Activated CD4-positive, alpha-beta T cell treated with anti-CD3 and anti-CD28 coated beads, Interleukin-2, amount 50 U/mL, for 4 hours (primary cell): ENCODE measurements at places on chromosomes 4 and X.

DNA sequence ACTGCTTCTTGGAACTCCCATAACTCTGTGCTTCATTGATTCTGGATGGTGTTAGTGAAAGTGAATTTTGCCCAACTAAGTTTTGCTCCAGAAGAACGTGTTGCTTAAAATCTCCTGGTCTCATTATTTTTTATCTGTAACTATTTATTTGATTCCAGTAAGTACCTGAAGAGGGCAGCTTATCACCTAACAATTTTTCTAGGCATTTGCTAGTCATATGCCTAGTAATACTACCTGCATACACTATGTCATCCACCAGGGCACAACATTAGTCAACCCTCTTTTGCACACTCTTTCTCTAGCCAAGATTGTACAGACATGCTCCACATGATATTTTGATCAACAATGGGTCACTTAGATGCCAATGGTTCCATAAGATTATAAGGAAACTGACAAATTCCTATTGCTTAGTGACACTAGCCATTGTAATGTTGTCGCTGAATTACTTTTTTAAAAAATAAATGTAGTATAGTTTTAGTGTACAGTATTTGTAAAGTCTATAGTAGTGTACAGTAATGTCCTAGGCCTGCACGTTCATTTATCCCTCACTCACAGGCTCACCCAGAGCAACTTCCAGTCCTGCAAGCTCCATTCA, 499.9 kb upstream of the AADAT start:
- no peak for DNase-seq

GRCh38 chr4:182620111-182620980, 296.8 kb downstream of the DCTD start:
- no peak for DNase-seq

DNA sequence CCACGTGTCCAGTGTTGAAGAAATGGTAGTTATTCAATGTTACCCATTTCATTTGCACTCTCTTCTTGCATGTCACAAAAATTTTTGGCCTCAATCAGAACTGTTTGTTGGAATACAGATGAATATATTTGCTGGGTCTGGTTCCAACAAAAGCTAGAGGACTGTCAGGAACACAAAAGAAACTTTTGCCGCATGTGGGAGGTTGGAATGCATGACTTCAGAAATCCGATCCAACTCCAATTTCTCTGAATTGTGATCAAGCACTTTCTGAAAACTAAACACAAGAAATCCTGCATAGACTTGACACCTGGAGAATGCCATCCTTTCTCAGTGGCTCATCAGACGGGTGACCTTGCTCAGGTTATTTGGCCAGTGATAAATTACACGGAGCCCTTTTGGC, 15.4 kb downstream of the SETD7 start:
- DNase-seq = no peak

- no peak for DNase-seq
These were observed 72.4 kb upstream of the ANXA10 start for GRCh38 chr4:168019921-168020320.

- DNase-seq = no peak
These were observed 668.1 kb downstream of the RAPGEF2 start for GRCh38 chr4:159770969-159771368.

DNA sequence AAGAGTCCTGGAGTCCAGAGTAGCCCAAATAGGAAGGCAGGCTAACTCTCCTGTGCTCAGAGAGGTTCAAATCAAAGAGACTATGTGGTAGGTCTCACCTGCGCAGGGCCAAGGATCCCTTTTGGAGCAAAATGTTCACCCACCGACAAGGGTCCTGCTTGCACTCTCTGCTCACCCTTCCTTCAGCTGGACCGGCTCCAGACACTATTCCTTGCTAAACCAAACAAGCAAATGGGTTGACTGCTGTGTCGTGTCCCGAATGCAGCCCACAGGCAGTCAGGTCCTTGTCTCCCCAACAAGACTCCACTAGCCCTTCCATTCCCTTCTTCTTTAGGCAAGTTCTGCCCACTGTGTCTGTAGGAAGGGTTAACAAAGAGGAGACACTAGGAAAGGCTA, 760 bp downstream of the TRMT2B start:
- DNase-seq = no peak

DNA sequence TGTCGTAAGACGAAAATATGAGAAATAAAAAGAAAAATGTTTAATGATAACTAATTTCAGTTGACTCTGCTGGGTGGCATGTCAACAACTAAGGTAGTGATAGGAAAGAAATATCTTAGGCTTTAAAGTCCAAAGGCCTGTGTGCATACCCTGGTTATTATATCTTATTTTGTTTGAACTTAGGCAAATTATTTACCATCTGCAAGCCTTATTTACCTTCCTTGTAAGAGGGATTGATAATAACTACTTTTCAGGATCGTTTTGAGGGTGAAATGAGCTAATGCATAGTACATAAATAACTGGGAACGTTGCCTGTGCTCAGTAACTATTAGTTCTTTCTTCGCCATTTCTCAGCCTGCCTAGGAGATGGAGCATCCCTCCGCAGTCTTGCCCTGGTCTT, 41.6 kb upstream of the TAB3 start:
- no peak for DNase-seq

- no peak for DNase-seq
These were observed 502.7 kb upstream of the SMIM31 start for GRCh38 chr4:164251257-164251656.

DNA sequence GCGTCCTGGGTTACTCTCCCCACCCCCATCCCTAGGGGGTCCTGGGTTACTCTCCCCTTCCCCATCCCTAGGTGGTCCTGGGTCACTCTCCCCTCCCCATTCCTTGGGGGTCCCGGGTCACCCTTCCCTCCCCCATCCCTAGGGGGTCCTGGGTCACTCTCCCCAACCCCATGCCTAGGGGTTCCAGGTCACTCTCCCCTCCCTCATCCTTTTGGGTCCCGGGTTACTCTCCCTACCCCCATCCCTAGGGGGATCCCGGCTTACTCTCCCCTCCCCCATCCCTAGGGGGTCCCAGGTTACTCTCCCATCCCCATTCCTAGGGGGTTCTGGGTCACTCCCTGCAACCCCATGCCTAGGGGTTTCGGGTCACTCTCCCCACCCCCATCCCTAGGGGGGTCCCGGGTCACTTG, 1.5 kb downstream of the ASMTL start:
- no peak for DNase-seq

GRCh38 chrX:149938881-149939654, 777 bp upstream of the EOLA2 start:
- peak; percentile 88 for DNase-seq

- no peak for DNase-seq
These were observed 33.9 kb upstream of the SLC7A11 start for GRCh38 chr4:138275963-138276621.

DNA sequence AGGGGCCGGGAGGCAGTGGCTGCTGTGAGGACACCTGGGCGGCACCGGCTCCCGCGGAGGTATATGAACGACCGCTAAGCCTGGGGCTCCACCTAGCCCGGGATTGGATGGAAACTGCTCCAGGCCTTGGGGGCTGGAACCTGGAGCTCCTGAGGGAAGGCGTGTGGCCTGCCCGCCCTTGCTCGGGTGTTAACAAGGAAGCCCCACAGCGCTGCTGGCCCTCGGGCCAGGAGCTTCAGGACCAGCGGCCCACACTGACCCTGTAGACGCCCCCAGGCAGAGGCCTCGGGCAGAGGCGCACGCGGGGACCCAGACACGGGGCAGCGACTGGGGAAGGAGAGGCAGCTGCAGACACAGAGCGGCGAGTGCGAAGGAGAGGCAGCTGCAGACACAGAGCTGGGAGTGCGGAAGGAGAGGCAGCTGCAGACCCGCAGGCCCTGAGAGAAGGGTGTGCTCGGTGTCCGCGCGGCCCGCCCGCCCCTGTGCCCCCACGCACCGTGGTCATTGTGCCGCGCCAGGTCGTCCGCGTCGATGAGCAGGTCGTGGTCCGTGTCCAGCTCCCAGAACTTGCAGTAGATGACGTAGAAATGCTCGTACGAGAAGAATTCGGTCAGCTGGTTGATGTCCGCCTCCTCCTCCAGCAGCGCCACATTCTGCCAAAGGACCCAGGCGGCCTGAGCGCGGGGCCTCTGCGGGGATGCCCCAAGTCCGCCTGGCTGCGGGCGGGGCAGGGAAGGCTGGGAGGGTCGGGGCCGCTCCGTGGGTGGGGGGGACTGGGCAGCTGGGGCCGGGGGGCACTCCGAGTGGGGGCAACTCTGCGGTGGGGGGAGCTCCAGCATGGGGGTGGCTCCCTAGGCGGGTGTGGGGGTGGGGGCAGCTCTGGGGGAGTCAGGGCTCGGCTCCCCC, 26.7 kb upstream of the GTPBP6 start:
- DNase-seq = no peak

DNA sequence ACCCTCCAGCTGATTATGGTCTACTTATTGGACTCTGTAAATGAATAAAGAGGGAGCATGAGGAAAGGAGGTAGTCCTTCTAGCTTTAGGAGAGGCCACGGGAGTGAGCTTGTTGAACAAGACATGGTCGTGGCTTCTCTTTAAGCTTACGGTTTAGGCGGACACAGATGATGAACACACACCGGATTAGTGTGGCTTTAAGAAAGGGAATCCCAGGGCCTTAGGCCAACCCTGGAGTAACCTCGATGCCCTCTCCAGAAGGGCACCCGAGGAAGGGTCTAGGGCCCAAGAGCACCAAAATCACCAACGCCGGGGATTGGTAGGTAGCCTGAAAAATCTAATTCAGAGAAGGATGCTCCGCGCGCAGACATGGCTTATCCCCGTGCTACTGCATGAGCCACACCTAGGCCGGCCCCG, 39.4 kb downstream of the ERVMER34-1 start:
- DNase-seq = no peak

GRCh38 chr4:170675568-170676262, 586.0 kb upstream of the AADAT start:
- DNase-seq = no peak

- DNase-seq = no peak
These were observed 5.7 kb downstream of the NSG1 start for GRCh38 chr4:4392501-4393183.

DNA sequence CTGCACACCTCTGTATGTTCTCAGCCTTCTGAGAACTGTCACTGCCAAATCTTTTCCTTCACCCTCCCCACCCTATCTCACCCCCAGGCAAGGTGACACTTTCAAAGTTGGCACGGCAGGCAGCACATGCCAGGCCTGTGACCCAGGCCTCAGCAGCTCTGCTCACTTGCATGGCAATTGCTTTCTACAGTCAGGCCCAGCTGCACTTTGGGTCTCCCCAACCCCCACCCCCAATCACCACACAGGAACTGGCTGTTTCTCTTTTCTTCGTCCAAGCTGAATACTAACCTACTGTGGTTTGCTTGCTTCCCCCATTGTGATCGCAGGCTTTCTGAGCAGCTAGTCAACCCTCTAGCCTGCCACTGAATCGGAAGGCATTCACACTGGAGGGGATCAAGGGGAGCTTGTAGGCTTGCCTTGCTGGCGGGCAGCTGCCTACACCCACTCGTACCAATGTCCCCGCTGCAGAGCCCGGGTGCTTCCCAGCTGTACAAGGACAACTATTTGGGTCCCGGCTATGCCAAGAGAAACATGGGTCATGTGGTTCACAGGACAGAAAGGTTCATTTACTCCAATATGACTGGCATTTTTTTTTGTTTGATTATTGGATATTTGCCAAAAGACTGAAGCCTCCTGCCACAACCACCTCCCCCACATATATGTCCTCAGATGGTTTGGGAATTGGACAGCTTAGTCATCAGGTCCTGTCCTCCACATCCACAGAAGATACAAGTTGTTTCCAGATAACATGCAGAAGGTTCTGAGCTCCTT, 28.1 kb downstream of the SLC25A43 start:
- DNase-seq = no peak

DNA sequence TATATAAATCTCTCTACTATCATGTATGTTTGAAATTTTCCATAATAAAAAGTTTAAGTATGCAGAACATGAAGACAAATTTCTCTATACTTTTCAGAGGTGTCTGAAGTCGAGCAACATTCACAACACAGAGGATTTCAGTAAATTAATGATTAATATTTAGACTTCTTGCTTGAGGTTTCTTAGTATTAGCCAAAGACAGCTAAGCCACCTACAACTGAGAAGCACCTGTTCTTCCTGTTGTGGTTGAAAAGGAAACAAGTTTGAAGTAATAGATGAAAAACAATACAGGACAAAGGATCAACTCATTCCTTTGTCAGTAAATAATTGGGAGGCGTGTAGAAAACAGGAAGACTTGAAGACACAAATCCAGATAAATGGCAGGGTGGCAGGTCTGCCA, 21.1 kb downstream of the SCML1 start:
- DNase-seq = no peak
